ENCODE measurements at places on chromosomes 5 and 9.

DNA sequence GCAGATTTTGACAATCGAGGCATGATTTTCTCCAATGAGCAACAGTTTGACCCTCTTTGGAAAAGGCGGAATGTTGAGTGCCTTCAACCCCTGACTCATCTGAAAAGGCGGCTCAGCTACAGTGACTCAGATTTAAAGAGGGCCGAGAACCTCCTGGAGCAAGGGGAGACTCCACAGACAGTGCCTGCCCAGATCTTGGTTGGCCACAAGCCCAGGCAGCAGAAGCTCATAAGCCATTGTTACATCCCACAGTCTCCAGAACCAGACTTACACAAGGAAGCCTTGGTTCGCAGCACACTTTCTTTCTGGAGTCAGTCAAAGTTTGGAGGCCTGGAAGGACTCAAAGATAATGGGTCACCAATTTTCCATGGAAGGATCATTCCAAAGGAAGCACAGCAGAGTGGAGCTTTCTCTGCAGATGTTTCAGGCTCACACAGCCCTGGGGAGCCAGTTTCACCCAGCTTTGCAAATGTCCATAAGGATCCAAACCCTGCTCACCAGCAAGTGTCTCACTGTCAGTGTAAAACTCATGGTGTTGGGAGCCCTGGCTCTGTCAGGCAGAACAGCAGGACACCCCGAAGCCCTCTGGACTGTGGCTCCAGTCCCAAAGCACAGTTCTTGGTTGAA, 13.6 kb downstream of the PTPDC1 start:
- DNase-seq = no peak

DNA sequence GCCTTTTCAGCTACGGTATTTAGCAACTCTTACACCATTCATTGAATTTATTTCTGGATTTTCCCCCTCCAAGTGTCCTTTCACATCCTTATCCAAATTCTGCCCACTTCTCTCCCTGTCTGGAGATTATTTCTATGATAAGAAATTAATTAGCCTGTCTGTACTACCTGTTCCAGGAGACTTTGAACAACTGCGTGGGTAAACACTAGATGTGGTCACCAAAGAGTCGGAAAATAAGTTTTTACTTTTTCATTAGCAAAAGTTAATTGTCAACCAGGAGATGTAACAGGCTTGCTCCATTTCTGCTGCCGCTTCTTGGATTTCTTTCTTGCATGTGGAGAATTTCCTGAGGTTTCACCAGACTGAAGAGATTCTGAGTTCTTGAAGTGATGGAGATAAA, 14.0 kb downstream of the SLC1A1 start:
- DNase-seq = no peak

- DNase-seq = no peak
Measured at GRCh38 chr5:6856653-6857052, 143.4 kb downstream of the TENT4A start.

DNA sequence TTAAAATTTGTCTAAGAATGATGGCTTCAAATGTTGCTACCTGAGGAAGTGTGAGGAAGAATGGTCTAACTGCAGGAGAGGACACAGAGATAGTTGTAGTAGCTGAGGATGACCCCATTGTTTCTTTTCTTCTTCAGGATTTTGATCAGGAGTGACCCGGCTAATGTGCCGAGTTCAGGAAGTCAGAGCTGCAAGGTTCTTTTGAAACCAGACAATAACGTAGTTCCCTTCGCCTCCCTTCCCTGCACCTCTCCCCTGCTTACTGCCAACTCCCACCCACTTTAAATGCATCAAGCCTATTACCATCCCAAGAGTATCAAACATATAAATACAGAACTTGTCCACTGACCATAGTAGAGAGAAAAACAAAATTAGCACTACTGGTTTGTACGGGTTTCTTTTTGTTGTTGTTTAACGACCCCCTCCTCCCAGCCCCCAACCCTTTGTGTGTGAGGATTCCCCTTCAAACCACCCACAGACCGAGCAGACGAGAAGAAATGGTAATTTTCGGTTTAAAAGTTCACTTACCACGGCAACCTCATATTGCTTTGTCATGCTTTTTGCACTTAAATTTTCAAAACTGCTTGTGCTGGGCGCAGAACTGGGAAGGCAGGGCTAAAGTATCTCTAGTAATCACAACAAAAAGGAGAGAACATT, 23.5 kb upstream of the ELAVL2 start:
- DNase-seq = no peak

- DNase-seq = no peak
Measured at GRCh38 chr5:67986761-67987160, 228.8 kb upstream of the PIK3R1 start.

DNA sequence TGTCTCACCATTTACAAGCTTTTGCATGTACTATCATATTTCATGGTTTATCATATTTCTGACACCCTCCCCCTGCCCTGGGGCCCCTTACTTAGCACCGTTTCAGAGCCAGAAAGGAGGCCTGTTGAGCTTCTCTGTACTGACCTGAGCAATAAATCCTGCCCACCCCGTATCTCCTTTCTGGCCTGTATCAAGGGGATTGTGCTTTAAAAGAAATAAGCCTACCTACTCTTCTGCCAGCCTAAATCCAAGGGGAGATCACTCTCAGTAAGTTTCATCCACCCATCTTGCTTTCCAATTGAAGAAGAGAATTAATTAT, 54.0 kb upstream of the FST start:
- DNase-seq = no peak

GRCh38 chr5:142186857-142187594, 78.4 kb downstream of the NDFIP1 start:
- DNase-seq = no peak

- DNase-seq = no peak
Measured at GRCh38 chr5:137741718-137742117, 5.8 kb upstream of the KLHL3 start.

GRCh38 chr5:53501054-53501453, 20.6 kb downstream of the FST start:
- DNase-seq = no peak

DNA sequence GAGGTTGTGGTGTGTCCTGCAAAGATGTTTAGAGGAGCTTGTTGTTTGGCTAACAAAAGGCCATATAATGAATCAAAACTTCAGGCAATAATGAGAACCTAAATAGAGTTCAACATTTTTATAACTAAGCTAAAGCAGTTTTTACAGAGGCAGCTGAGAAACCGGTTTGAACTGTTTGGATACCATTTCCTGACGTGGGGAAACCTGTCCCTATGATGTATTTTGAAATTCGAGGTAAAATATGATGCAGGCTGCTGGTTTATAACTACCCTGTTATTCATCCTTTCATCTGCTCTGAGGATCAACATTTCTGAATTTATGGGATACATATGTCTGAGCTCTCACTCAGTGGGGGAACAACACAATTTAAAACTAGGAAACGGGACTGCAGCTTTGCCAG, 289.5 kb upstream of the IRX2 start:
- no peak for DNase-seq

DNA sequence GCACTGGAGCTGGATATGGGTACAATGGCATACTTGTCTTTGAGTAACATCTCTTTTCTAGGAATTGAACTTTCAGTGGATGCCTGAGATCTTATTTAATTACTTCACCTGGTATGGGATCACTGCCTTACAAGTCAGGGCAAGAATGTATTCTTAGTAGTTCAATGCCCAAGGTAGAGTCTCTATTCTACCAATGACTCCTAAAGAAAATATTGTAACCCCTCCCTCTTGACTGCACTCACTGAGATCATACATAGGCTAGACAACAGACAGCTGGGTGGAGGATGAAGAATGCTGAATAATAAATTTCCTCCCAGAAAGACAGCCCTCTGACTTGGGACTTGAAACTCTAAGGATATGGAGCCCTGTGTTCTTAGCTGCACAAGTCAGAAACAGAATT, 1216.3 kb upstream of the ACO1 start:
- DNase-seq = no peak

DNA sequence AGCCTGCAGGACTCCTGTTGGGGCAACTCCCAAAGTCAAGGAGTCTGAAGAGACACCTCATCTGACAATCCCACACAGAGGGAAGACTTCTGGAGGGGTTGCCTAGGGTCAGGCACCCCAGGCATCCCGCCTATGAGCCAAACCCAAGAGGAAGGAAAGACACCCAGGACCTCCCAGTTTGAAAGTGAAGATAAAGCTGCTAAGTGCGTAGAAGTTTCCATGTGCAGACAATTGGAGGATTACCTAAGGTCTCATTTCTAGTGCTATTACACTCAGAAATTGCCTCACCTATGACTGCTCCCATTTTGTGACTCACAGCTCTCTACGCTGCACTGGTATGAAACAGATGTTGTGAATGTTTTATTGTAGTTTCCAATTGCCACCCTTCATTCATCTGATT, 322.9 kb downstream of the SLIT3 start:
- no peak for DNase-seq

- DNase-seq = no peak
Measured at GRCh38 chr9:91914404-91914803, 35.6 kb downstream of the ROR2 start.

GRCh38 chr5:11857391-11857790, 46.9 kb downstream of the CTNND2 start:
- no peak for DNase-seq

All from stimulated activated CD8-positive, alpha-beta memory T cell treated with anti-CD3 and anti-CD28 coated beads, Interleukin-15, amount 100 ng/mL, for 24 hours (primary cell).